ENCODE measurements at places on chromosomes 12 and 14.

DNA sequence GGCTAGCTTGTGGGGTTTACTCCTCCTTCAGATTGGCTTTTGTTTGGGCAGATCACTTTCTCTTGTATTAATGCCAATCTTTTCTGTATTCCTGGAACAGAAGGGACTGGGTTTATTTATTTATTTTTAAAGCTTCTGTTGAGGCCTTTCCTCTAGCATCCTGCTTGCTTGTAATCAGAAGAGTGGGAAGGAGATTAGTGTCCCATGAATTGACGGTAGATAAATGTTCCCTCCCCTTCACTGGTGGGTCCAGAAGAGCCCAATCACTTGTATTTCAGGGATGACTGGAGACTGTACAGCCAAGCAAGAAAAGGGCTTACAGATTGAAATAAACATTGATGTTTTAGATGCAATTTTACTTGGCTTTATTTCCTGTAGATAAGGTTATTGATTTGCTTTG, 71.0 kb downstream of the LIN52 start:
- no peak for DNase-seq

- no peak for DNase-seq
Measured at GRCh38 chr12:130299574-130299973, 38.1 kb upstream of the PIWIL1 start.

- no peak for DNase-seq
Measured at GRCh38 chr12:99352269-99352668, 295.3 kb upstream of the GARIN6 start.

GRCh38 chr12:56007564-56008559, 10.8 kb downstream of the SUOX start:
- DNase-seq: peak; percentile 42

- no peak for DNase-seq
Measured at GRCh38 chr12:75666939-75667334, 155.5 kb upstream of the KRR1 start.

- no peak for DNase-seq
Measured at GRCh38 chr14:65637780-65638179, 225.2 kb downstream of the FUT8 start.

- DNase-seq: no peak
Measured at GRCh38 chr14:100669468-100669867, 57.2 kb upstream of the DLK1 start.

DNA sequence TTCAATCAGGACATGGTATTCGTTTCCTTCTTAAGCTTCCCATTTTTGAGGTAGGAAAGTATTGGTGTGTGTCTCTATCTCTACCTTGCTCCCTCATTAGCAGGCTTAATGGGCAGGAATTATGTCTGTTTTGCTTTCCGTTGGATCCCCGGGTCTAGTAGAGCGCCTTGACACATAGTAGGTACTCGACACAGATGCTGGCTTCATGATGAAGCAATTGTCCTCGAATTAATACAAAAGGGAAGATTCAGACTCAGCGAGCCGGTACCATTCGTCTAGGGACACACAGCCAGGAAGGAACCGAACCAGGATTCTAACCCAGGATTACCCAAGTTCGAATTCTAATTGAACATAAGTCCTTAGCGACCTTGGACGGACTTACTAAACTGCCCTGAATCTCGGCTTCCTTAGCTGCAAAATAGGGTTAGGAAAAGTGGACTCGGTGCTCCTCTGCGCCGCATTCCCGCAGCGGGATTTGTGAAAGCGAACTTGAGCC, 496 bp upstream of the ISCU start:
- no peak for DNase-seq

DNA sequence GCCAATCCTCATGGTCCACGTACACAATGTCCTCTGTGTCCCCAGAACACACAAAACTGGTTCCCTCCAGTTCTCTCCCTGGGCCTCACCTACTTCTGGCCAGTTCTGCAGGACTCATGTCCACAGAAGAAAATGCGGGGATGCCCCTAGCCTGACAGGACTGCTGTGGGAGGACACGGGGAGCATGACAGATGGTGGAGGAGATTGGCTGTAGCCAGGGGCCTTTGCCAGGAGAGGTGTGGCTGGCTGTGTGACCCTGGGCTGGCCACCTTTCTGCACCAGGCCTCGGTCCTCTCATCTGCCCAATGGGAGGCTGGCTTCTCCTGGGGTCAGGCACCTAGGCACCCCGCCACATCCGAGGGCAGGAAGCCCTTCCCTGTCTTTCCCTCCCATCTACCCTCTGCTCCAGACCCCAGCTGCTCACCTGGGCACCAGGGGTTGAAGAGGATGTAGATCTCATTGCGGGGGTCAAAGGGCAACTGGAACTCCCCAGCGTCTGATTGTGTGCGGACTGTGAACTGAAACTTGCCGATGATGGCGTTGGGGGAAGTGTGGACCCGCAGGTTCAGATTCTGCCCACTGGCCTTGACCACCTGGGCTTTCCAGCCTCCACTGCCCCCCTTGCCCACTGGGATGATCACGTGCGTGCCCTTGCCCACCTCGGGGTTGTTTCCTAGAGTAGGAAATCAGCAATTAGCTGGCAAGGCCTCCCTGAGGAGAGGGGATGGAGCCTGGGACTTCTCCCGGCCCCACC, 2.8 kb downstream of the TGM1 start:
- no peak for DNase-seq

GRCh38 chr12:11753826-11754225, 104.4 kb downstream of the ETV6 start:
- DNase-seq: no peak

DNA sequence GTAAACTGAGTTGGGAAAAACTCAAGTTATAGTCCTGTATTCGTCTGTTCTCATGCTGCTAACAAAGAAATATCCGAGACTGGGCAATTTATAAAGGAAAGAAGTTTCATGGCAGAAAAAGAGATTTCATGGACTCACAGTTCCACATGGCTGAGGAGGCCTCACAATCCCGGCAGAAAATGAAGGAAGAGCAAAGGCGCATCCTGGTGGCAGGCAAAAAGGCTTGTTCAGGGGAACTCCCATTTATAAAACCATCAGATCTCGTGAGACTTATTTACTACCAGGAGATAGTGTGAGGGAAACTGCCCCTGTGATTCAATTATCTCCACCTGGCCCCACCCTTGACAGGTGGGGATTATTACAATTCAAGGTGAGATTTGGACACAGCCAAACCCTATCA, 292.6 kb upstream of the SYT1 start:
- DNase-seq: no peak

GRCh38 chr12:111444925-111445725, 39.4 kb downstream of the SH2B3 start:
- peak; percentile 94 for DNase-seq

- no peak for DNase-seq
Measured at GRCh38 chr12:83320350-83320749, 633.6 kb downstream of the TMTC2 start.

DNA sequence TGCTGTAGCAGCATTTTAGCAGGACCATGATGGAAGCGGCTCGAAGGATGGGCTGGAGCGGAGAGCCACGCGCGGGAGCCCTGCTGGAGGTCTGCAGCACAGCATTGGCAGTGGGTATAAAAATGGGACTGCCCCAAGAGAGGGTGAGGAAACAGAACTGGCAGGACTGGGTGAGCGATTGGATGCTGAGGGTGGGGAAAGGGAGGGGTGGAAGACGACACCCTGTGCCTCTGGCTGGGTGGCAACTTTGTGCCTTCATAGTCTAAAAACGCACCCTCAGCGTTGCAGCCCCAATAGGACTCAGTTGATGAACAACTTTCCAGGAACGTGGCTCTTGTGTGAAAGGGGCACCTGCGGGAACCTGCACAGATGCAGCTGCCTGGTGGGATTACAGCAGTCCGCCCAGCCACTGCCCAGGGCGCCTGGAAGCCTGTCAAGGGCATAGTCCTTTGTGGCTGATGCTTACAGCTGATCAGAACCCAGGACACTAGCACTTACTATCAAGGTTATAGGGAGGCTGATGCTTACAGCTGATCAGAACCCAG, 73.0 kb downstream of the NINJ2 start:
- no peak for DNase-seq

- no peak for DNase-seq
Measured at GRCh38 chr14:89098254-89098653, 273.8 kb downstream of the TTC8 start.

DNA sequence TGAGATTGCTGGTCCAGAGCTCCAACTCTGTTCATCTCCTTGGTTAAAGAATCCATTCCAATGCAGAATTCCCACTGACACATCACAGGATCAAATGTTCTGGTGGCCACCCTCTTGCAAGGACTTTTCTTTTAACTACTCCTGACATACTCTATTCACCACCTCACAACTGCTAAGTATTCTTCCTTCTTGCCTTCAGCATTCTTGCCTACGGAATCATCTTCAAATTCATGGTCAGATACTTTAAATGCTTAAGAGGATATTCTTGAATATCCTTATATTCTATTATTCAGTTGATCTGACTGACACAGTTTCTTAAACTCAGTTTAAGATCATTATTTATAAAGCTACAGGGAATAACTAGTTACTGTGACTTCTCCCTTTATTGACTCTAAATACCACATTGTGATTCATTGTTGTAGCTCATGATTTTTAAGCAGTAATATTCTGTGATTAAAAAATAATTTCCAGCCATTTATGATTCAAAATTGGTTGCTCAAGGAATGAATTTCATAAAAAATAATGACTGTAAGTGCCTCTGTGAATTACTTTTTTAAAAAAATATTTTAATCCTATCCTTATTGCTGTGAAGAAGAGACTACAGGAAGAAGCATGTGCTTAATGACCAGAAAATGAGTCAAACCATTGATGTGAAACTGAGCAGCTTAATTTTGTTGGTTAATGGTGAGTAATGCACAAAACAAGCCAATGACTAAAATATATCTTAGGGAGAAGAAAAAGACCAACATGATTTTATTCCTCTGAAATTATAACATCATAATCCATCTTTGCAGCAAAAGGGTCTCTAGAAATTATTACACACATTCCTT, 207.1 kb downstream of the PIK3C2G start:
- no peak for DNase-seq

- DNase-seq: no peak
Measured at GRCh38 chr12:115433014-115433634, 749.1 kb upstream of the TBX3 start.

DNA sequence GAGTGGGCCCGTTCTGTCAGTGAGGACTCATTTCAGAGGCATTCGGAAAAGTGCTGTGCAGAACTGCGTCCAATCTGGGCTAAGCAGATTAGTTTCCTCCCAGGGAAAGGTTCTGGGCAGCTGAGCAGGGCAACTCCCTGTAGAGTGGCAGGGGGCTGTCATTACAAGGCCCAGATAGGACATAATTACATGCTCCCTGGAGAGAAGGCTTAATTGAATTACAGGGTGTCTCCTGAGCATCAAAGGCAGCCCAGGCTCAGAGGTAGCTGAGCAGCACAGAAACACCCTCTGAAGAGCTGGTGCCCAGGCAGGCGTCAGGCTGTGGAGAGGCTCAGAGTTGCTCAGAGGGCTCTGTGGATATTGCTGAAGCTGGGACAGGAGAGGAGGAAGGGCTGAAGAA, 36.0 kb downstream of the SLC8A3 start:
- DNase-seq: no peak

DNA sequence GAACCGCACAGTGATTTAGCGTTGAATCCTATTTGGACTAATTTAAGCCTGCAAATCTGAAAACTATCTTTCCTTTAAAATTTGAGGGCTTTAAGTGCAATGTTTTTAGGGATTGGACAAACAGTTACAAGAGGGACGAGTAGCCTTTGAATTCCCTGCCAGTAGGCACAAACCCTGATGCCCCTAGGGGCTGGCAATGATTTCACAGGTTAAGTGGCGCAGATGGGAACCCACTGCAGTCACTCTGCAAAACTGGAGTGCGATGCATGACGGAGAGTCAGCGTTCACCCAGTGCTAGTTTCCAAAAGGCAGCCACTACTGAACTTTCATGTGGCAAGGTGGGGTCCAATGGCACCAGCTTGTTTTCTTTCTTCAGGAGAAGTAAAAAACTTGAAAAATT, 99.4 kb upstream of the FRMD6 start:
- no peak for DNase-seq

DNA sequence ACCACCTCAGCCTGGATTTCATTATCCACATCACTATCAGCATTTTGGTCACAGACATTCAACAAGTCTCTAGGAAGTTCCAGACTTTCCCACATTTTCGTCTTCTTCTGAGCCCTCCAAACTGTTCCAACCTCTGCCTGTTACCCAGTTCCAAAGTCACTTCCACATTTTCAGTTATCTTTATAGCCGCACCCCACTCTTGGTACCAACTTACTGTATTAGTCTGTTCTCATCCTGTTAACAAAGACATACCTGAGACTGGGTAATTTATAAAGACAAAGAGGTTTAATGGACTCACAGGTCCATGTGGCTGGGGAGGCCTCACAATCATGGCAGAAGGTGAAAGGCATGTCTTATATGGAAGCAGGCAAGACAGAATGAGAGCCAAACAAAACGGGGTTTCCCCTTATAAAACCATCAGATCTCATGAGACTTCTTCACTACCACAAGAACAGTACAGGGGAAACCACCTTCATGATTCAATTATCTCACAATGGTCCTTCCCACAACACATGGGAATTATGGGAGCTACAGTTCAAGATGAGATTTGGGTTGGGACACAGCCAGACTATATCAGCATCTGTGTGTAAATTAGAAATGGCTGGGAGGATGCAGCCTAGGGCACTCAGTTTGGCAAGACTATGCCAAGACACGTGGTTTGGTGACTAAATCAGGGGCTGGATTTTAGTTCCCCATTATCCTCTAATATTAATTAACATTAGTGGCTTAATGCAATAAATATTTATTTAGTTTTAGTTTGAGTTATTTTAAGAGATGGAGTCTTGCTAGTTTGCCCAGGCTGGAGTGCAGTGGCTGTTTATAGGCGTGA, 16.2 kb upstream of the FUT8 start:
- DNase-seq: no peak

Measured in common myeloid progenitor, CD34-positive (primary cell).